ENCODE measurements at places on chromosomes 5 and 9.

GRCh38 chr5:122957457-122957856, 79.1 kb downstream of the PPIC start:
- DNase-seq: no peak

GRCh38 chr5:180296771-180297170, 4.9 kb upstream of the MAPK9 start:
- no peak for DNase-seq

- no peak for DNase-seq
Observed at GRCh38 chr9:86354818-86355309, 654 bp upstream of the TUT7 start.

- DNase-seq: no peak
Observed at GRCh38 chr5:142222225-142222865, 102.5 kb downstream of the SPRY4 start.

DNA sequence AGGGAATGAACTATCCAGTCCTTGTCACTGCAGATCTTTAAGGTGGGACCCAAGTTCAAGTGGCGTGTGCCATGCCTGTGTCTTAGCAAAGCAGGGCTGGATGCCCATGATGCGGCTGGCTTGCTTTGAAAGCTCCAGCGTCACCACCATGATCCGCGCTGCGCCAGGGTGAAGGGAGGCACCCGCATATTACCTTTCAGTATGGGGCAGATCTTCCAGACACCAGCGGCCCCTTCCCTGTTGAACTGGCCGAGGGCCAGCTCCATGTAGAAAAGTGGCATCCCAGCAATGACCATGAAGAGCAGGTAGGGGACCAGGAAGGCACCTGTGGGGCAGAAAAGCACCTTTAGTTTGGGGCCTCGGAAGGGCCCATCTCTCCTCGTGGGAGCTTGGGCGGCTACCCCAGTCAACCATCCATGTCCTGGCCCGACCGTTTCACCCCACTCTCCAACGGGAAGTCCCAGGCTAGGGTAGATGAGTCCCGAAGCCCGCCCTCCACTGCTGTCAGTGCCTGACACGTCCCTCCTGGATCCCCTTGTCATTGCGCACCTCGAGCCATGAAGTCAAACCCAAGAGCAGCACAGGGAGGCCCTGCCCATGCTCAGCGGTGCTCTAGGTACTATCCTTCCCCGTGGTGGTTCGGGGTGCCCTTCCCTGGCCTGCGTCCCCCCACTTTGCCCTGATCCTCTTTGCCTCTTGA, 3.9 kb downstream of the SLC6A3 start:
- DNase-seq: no peak

- DNase-seq: no peak
Observed at GRCh38 chr5:9467199-9468059, 78.4 kb downstream of the SEMA5A start.

DNA sequence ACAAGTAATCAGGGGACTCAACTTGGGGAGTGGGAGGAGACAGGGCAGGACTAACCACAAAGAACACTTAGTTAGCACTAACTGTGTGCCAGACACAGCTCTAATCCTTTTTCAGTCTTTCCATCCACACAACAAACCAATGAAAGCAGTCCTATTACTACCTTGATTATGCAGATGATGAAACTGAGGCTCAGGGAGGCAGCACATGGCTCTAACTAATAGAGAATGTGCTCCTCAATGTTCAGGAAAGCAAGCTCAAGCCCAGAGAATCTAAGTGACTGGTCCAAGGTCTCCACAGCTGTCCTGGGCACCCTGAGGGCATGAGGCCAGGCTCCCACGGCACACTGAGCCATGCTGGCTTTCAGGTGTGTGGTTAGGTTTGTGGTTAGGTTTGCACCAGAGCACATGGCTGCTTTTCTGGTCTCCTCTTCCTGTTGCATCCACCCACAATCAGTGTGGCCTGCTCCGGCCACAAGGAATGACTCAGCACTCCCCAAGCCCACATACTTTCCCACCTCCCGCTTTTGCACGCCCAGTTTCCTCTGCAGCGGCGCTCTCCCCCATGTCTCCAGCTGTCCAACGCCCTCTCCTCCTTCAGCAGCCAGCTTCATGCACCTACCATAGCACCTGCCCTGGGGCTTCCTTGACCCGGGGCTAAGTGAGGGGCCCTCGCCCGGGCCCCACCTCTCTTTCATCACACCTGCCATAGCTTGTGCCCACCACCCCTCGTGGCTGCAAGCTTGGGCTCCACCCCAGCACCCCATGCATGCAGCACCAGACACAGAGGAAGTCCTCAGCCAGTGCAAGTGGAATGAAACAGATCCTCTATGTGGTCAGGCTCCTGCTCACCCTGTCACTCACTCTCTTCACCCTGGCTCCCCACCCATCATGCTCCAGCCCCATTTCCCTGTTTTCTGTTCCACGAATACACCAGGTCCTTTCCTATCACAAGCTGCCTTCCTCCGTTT, 133.1 kb downstream of the GABBR2 start:
- DNase-seq: no peak

GRCh38 chr5:73418244-73418691, 30.3 kb downstream of the FOXD1 start:
- no peak for DNase-seq

DNA sequence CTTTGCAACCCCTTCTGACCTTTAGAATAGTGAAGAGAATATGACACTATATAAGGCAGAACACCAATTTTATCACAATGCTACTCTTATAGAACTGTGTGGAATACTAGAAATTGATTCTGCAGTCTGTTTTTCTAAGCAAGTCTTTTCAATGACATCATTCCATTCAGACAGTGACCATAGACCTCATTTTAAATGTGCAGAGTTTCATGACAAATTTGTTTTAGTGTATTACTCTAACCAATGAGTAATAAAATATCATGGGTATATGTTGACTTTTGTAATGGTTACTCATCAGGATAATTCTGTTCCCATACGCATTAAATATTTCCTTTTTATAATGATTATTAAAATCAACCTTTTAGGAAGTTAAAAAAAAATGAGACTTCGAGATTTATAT, 219.9 kb downstream of the COX7C start:
- DNase-seq: no peak

DNA sequence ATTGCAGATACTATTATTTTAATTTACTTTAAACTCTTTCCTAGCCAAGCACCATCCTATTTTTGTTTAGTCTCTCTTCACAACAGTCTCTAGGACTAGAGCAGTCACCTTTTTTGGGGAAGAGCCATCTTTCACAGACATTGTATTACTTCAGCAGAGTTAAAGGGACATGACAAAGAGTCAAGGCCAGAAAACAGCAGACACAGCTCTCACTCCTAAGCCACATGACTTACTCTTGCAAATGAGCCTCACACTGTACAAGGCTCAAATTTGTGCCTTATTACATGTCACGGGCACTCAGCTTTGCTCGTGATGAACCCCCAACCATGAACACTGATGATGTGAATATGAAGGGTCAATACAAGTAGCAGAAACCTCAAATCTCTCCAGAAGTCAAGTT, 104.3 kb downstream of the ZNF608 start:
- no peak for DNase-seq

DNA sequence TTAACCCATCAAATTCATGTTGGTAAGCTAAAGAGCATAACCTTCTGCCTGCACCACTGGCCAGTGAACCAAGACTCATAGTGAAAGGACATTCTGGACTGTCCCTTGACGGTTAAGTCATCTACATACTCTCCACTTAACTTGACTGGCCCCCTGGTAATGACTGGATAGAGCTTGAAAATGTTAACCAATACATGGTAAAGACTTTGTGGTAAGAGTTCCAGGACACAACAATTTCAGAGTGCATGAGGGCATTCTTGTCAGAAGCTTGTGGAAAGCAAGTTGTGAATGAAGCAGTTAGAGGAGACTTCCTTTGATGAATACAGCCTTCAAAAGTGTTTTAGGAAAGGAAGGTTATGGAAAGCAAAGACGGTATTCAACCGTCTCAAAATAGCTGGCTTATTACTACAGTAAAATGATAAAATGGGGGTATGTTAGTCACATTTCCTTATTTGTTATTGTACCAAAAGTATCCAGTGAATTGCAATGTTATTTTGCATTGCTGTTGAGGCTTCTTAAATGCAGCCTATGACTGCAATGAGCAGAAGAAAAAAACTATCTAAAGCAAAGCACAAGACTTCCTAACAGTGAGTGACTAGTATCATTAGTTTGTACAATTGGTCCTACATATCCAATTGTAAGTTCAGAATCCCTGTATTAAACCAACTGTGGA, 47.2 kb upstream of the DAB2 start:
- DNase-seq: no peak

- no peak for DNase-seq
Observed at GRCh38 chr5:56522960-56523359, 289.8 kb upstream of the ANKRD55 start.

DNA sequence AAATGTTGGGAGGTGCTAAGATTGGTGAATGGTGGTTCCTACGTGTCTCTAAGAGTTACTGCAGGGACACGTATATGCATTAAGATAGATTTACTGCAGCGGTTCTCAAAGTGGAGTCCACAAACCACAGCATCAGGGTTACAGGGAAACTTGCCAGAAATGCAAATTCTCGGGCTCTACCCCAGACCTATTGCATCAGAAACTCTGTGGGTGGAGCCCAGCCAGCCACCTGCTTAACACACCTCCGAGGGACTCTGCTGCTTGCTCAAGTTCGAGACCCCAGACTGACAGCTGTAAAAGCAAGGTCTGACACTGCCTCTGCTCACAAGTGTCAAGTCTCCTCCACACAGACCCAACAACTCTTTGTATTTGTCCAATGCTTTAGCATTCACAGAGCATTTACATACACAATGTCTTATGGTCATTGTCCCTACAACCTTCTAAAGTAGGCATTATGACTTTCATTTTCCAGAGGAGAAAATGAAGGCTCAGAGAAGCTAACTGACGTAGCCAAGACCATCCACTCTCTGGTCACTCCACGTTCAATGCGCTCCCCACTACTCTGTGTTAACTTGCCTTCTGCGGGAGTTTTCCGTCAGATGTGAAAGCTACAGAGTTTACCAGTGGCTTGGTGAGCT, 48.8 kb downstream of the HSD17B3 start:
- no peak for DNase-seq

GRCh38 chr9:126617003-126617822, 3.5 kb downstream of the LMX1B start:
- no peak for DNase-seq

- DNase-seq: no peak
Observed at GRCh38 chr5:39631958-39632357, 207.2 kb upstream of the DAB2 start.

GRCh38 chr5:120368923-120369715, 95.0 kb upstream of the PRR16 start:
- no peak for DNase-seq

DNA sequence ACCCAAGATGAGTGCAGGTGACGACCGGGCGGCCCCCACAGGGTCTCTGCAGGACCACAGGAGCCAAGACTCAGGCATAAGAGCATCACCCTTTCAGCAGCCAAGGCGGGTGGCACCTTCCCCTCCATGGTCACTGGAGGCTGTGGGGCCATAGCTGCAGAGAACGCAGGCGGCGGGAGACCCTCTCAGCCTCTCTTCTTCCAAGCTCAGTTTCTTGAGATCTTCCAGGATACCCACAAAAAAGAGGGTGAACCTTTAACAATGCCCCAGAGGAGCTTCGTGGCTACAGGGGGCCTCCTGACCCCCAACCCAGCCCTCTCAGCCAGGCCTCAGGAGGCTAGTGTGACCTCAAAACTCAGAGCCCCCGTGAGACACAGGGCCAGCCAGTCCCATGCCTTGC, 5.8 kb upstream of the TBC1D9B start:
- no peak for DNase-seq

- DNase-seq: no peak
Observed at GRCh38 chr9:12956805-12957204, 182.0 kb downstream of the LURAP1L start.

Data from SW 1271 (cell line).